ENCODE measurements at places on chromosomes 12 and 14.

- no peak for DNase-seq
Measured at GRCh38 chr12:20368114-20368650, at the start of gene PDE3A. TSS of gene PDE3A (plus strand) at chr12:20368537. CDS start at chr12:20369285, 748 bp downstream.

GRCh38 chr12:33370318-33370717 lies 69.3 kb downstream of the SYT10 start:
- DNase-seq = no peak

DNA sequence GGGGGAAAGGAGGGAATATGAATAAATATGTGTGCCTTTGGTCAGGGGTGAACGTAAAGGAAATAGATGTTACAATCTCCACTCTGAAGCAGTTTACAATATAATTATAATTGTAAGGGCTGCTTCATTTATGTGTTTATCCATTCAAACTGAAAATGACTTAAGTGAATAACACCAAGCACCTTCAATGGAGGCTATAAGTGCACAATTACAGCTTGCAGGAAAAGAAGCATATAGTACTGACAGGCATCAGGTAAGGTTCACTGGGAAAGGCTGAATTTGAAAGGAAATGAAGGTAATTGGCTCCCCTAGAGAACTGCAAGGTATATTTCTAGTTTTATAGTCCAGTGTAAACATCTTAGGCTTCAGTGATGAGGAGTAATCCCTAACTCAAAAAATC lies 192.7 kb downstream of the STXBP6 start:
- no peak for DNase-seq

- DNase-seq = no peak
Measured at GRCh38 chr12:75591628-75592027, 80.2 kb upstream of the KRR1 start.

- no peak for DNase-seq
Measured at GRCh38 chr12:112607427-112607826, 184.1 kb upstream of the RPH3A start.

GRCh38 chr14:67423424-67423823 lies 11.5 kb upstream of the PLEK2 start:
- DNase-seq = no peak

- no peak for DNase-seq
Measured at GRCh38 chr12:79444089-79444488, 246.7 kb downstream of the PAWR start.

DNA sequence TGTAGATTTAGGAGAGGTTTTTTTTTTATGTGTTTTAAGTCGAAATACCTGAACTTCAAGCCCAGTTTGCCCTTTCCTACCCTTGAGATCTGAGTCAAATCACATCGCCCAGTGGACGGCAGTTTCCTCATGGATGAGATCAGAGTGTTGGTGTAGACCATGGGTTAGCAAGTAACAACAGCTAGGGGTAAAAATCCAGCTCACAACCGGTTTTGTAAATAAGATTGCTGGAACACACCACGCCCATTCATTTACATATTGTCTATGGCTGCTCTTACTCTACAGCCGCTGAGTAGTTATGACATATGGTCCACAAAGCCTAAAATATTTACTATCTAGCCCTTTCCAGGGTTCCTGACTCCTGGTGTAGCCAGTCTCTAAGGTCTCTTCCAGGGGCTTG lies 158.5 kb upstream of the PLEKHG7 start:
- DNase-seq = no peak

- DNase-seq = no peak
Measured at GRCh38 chr14:94543449-94544124, 17.7 kb upstream of the SERPINA4 start.

DNA sequence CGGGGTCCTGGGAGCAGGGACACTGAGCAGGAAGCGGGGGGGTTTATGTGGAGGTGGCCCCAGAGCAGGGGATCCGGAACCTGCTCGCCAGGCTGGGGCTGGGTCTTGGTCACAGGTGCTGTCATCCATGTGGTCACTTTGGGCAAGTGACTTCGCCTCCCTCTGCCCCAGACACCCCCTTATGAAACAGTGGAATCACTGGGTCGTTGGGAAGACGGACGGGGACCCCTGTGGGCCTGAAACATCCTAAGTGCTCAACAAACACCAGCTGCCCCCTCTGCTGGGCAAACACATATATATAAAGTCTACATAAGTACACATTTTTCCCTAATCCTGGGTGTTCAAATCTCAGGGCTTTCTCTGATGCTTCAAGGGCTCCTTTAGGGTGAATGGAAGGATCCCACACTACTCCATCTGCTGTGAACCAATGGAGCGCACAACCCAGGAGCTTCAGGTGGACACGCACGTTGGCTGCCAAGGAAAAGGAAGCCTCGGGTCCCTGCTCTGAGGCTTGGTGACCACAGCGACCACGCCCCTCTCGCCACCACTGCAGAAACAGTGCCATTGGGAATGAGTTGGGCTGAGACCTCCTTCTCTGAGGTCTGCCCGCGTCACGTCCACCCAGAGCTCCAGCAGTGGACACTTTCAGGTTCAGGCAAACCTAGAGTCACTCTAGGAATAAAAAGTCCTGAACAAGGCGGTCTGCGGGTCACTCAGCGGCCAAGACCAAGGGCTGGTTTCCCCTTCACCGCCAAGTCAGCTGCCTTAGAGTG lies 54.6 kb downstream of the CDC42BPB start:
- DNase-seq = no peak

GRCh38 chr14:35390577-35391387 lies 13.8 kb downstream of the NFKBIA start:
- no peak for DNase-seq

DNA sequence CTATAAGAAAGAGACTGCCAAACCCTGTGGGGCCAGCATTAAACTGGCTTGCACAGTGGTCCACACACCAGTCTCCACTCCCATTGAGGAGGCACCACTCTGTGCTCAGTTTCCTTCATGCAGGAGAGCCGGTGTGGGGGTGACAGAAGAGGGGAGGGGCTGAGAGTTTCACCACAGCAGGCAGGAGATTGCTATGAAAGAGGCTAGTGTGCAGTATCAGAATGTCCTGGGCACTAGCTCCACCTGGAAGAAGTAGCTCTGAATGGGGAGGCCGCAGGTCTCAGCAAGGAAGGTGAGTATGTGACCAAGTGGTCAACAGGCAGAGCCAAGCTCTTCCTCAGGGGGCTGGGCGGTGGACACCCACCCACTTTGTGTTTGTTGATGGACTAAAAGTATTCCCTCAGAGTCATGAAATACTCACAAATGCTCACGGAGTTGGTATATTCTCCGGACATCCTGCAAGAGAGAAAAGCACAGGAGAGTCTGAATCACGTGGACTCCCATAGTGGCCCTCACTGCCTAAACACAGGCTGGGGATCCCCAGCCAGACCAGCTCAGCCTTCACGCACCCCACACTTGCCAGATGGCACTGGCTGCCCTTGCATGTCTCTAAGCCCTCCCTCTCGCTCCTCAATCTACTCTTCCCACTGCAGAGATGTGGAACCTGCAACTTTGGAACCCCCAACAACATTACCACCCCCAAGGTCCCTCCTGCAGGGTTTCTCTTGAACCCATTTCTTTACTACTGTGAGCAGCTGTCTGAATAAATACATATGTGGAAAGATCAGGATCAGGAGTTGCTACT lies 7.8 kb upstream of the KRT72 start:
- DNase-seq = no peak

DNA sequence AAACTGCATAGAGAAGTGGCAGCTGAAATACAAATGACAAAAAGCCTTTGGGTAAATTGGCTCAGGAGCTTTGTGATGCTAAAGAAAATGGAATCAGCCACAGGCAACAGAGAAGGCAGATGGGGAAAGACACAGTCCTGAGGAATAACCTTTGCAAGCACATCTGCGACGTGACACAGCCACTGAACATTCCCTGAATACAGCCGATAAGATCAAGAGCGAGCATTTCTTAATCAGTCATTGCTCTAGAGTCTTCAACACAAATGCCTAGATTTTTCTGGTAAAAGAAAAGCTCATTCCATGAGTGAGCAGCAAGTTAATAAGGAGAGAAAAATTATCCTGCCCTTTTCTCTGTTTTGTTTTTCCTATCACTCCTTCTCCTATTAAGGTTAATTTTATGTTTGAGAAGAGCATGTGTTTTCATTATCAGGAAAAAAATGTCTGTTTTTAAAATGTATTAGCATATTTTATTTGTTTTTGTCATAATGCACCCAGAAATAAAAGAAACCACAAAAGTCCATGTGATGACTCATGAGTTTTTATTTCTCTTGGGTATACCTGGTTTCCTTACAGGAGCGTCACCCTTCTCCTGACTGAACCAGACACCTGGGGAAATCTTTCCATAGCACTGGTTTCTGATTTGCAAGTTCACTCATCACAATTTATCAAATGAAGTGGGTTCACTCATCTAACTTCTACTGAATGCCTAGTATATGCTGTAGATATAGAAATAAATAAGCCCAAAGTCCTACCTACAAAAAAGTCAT lies 45.4 kb upstream of the PCED1B start:
- DNase-seq = no peak

DNA sequence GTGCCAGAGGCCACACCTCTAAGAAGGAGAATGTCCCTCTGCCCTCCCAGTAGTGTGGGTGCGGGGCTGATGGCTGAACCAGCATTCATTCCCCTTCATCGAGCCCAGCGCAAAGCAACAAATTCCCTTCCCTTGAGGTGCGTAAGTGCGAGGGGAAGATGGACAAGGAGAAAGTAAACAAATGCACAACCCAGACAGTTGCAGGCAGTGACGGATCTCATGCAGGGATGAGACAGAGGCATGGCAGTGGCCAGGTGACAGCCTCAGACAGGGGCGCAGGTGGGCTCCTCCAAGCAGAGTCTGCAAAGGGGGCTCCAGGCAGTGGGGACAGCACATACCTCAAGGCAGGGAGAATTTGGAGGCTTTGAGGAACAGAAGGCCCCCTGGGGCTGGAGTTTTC lies 2.3 kb upstream of the MYL2 start:
- DNase-seq = no peak

DNA sequence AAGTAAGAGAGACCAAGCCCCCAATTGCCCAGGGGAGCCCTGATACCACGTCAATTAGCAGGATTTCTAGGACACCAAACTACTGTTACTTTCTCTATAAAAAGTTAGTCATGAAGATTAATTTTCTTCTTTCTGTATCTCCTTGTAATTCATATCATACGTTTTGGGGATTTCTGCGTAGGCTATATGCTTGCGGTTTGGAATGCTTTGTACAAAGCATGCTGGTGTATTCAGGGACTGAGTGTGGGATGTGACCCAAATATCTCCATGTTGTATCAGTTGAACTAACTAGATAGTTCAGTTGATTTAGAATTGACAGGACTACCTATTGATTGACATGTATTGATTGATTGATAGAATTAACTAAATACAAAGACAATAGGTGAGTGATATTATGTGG lies 7.7 kb downstream of the GPR33 start:
- no peak for DNase-seq
